ENCODE measurements at places on chromosomes 1 and 21.

DNA sequence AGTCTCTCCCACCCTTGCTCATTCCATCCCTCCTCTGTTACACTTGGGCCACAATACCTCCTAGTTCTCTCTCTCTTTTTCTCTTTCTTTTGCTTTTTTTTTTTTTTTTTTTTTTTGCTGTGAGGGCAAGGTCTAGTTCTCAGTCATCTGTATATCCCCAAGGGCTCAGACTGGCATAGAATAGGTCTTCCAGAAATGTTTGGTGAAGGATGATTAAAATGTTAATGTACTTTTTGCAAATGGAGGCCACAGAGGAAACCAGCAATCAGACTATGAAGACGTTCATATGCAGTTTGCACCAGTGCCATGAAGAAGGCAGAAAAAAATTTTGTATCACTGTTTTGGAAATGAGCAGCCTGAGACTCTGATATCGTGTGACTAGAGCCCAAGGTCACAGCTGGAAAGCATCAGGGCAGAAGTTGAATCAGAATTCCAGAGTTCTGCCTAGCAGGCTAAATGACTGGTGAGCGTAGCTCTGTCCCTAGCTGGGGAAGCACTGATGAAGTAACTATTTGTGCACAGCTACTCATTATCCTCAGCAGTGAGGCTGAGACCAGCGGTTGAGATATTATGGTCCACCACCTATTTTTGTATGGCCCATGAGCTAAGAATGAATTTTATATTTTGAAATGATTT is 186.5 kb downstream of the TGFBR3 start:
- DNase-seq = no peak

GRCh38 chr1:205930799-205931281 is 12.4 kb downstream of the SLC26A9 start:
- DNase-seq = no peak

DNA sequence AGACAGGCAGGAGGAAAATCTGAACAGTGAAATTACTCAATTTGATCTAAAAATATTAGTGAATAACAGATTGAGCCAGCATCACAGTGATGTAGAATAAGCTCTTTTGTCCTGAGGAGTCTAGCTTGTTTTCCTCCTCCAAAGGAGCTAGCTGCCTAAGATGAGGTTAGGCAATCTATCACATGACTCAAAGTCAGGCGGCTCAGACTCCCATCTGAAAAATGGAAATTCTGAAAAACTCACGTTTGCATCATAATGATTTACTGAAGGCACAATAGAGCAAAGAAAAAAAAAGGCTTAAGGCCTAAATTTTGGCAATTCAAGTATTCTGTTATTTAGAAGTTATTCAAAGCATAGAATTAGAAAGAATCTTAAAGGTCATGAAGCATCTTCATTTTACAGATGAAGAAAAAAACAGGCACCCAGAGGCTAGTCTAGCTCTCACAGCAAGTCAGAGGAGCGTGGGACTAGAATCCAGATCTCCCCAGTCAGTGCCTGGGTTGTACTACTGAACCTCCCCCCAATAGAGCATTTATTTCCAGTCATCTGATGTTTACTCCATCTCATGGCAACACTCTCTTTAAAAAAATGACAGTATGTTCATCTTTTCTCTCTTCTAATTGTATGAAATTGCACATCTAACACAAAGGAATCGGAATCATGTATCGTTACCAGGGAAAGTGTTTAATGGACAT is 62.5 kb upstream of the ATF3 start:
- no peak for DNase-seq

GRCh38 chr21:33984021-33984481 is 68.4 kb upstream of the ATP5PO start:
- no peak for DNase-seq

DNA sequence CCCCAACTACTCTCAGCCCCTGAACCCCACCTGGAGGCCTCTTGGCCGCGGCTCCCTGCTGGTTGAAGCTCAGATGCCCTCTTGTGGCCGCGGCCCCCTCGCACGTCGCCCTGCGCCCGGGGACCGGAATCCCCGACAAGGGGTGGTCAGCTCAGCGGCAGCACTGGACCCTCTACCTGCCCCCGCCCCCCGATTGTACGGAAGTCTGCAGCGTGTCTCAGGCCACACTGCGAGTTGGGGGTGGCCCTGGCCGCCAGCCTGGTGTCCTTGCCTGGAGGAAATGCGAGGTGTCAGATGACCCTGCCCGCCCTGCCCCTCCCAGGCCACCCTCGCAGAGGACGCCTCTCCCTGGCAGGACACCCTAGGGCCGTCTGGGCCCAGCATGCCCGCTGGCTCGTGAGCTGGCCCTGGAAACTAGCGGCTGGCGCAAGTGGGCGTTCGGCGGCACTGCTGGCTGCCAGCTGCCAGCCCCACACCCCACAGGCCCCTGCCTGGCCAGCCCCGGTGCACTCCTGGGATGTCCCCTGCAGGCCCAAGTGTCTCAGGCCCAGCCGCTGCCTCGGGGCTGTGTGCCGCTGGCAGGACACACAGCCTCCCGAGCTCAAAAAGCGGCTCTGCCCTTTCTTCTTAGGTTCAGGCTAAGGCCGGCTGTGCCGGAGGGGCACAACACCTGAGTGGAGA is 60.8 kb downstream of the EDN2 start:
- DNase-seq = no peak

GRCh38 chr1:41776891-41777441 is 141.8 kb downstream of the HIVEP3 start:
- DNase-seq = no peak

GRCh38 chr1:51870603-51871350 is 7.8 kb downstream of the NRDC start:
- no peak for DNase-seq

DNA sequence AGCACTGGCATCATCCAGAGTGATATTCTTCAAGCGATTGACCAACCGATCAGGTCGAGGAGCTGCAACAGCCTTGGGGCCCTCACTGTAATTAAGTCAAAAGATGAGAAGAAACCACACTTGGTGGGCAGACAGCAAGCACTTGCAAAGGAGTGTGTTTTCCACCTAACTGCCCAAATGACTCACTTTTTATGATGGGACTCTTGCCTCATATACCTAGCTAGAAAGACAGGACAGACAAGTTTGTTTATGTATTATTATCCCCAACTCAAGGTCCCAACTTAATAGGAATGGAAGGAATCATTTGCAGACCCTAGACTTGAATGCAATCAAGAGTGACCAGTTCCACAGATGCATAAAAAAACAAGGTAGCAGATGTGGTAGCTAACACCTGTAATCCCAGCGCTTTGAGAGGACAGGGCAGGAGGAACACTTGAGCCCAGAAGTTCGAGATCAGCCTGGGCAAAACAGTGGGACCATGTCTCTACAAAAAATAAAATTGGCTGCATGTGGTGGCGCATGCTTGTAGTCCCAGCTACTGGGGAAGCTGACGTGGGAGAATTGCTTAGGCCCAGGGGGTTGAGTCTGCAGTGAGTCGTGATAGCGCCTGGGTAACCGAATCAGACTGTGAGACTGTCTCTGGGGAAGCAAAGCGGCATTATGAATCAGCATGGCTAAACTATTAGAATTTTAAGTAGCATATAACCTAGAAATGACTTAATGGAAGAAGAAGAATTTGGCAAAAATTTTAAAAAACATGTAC is 2.3 kb upstream of the NRAS start:
- no peak for DNase-seq

DNA sequence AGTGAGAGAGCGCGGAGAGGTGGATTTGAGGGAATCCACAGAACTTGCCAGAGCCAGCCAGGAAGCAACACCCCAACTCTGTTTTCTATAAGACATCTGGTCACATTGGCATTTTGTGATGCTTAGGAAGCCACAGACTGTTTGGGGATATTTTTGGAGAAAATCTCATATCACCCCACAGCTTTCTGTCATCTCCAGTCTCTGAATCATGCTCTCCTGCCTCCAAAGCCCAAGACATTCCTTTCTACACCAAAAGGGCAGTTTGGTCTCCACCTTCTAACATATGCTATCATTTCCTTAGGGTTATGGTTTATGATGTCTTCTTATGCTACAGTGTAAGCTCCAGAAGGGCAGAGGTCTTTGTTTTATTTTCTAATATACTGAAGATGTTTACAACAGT is 14.4 kb upstream of the BCL10 start:
- no peak for DNase-seq

- peak; percentile 10 for DNase-seq
Measured at GRCh38 chr21:17903029-17903806, 84.1 kb upstream of the C21orf91 start.

DNA sequence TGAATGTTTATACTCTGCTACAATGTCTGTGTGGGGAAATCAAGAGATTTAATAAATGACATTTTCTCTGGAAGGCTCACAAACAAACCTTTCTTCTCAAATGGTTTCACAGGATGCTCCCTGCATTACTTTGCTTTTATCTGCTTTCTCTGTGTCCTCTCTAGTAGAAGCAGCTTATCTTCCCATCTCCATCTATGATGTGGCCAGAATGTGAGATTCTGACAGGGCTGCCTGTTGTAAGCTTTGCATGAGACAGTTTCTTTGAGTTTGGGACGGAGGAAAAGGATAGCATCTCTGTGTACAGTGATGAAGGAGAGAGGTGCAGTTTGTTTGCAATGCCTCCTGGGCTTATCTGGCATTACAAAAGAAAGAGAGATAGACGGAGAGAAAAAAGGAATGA is 24.6 kb downstream of the PRMT6 start:
- DNase-seq = no peak
